ENCODE measurements at places on chromosomes 5 and 9. TPM values are rescaled to one million over a fixed set of nuclear protein-coding genes. Genes with fewer than 3 reads are reported as not detected.

GRCh38 chr9:132434881-132435280 is 24.9 kb downstream of the CFAP77 start:
- DNase-seq: no peak

DNA sequence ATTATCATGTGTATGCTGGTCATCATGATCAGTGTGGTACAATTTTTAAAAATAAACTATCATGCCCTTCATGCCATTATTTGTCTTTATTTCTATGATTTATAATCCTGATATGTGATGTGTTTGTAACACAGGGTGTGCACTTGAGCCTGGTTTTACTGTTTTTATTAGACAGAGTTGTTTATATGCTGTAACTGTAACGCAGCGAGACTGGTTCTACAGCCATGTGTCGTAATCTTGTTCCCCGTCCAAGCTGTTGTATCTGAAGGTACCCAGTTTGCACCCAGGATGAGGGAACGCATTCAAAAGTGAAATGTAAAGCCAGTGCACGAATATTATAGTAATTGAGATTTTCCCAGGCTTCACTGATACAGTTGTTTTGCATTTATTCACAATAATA is 28.2 kb downstream of the SNX18 start:
- DNase-seq: no peak

DNA sequence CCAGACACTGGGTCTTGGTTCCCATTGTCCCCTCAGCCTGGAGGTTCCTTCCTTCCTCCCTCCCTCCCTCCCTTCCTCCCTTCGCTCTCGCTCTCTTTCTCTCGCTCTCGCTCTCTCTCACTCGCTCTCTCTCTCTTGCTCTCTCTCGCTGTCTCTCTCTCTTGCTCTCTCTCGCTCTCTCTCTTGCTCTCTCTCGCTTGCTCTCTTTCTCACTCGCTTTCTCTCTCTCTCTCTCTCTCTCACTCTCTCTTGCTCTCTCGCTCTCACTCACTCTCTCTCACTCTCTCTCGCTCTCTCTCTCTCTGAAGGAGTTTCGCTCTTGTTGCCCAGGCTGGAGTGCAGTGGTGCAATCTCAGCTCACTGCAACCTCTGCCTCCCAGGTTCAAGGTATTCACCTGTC is 23.4 kb downstream of the LAMC3 start:
- no peak for DNase-seq

- DNase-seq: no peak
Observed at GRCh38 chr5:15993919-15994318, 185.7 kb downstream of the MARCHF11 start.

DNA sequence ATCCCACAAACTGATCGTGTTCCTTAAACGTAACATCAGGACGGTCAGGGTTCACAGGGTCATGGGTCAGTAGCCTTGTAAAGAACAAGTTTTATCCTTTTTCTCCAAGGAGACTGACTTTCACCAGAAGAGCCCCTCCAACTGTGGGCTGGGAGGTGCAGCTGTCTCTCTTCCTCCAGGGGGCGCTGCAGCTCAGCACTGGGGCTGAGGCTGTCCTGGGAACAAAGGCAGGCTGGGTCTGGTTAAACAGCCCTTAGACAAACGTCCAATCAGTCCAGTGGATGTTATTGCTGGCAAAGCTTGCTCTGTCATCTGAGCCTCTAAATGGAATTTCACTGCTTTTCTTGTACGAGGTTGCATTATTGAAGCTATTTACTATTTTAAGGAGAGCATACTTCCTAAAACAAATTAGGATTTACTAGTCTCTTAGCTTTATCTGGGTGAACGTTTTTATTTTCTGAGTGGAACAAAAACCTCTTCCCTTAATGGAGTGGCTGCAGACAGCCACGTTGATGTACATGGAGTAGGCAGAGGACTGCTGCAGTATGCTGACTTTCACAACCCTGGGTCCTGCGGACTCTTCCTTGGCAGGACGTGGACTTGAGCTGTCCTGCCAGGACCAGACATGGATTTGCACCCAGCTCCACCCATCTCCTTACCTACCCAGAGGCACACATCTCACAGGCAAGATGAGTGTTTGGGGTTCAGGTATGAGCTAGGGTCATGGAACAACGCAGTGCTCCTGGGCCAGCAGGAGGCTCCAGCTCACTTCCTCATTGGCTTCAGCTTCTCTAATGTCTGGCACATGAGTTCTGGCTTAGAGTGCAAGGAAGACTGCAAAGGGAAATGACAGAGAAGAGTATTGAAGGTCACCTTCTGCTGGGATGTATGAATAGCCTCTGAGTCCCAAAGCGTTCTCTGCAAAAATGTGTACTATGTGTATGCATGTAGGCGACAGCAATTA is 7.8 kb downstream of the EXOSC2 start:
- peak; percentile 85 for DNase-seq

DNA sequence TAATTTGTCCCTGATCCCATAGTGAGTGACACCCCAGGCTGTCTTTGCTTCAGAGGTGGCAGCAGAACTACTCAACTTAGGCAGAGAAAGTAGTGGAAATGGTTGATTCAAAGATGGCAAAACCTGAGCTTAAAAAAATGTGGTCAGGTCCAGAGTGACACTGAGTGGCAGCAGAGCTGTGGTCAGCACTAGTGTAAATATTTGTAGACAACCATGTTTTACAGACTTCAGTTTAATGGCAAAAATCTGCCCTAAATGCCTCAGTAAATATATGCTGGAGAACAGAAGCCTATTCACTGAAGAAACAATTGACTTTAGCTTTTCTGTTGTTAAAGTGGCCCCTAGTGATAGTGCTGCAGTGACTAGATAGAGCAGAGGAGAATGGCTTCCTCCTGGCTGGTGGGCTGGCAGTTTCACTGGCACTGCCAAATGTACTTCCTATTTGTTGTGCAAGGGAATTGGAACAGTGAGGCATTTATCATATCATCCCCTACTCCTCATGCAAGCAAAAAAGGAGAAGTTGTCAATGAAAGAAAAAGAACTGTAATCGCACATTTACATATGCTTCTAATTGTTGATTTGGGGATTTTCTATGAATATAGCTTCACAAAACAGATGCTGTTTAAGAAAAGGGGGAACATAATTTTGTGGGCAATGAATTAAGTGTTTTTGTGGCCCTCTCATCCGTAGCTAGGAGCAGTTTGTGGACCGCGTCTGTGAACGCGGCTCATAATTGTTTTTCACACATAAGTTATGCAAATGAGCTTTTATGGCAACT is 12.0 kb downstream of the PBX3 start:
- no peak for DNase-seq

GRCh38 chr5:149485655-149486615 is 65.3 kb downstream of the CSNK1A1 start:
- DNase-seq: peak; percentile 33

DNA sequence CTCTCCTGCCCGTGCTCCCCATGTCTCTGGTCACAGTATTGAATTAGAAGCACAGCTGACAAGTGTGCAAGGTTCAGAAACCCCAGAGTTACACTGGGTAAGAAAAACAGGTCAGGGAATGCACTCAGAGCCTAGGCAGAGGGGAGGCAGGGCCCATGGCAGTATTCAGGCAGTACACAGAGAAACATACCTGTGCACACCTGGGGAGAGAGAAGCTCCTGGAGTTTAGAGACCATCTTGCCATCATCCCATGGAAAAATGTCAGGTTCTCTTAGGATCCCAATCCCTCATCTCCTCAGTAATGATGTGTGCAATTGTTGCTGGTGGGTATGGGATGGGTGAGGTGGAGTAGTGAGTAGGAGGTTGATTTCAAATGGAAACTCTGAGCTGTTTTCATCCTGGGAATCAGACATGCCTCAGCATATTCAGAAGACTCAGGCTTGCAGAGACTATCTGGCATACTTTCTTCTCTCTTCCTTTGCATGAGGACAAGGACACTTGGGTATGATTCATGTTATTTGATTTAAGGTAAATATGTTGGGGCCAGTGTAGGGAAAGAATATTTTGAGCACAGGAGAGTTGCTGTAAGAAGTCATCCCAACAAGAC is 228.5 kb downstream of the ESM1 start:
- no peak for DNase-seq

GRCh38 chr5:150184990-150185912 is 4.6 kb upstream of the SLC6A7 start:
- peak; percentile 57 for DNase-seq

DNA sequence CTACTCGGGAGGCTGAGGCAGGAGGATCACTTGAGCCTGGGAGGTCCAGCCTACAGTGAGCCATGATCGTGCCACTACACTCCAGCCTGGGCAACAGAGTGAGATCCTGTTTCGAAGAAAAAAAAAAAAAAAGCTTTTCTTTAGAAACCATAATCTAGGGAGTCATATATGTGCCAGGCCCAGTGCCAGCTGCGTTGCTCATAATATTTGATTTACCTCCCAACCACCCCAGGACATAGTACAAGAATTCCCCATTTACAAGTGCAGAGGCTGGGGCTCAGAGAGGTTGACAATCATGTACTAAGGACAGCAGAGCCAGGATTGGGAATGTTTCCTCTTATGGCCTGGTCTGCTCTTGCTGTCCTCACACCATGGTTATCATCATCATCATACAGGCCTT is 25.1 kb upstream of the TRIM14 start:
- DNase-seq: no peak

- DNase-seq: peak; percentile 65
Observed at GRCh38 chr5:1111727-1112289, at the start of gene SLC12A7. Gene SLC12A7, minus strand, starts transcription at chr5:1112063. Its CDS starts 72 bp downstream, at chr5:1111991.

DNA sequence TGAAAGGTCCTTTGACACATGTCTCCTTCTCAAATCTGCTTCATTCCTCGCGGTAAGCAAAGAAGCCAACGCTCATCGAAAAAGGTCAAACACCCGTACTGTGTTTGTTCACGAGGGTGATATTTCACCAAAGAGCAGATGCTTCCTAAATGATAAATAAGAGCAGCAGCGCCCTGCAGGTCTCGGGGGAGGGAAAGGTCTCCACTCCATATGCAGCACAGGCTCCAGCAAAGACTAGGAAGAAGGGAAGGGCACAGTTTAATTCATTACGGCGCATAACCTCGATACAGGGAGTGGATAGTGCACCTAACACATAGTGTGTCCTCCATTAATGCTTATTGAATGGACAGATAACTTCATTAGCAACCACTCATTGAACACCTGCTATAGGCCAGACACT is 593.3 kb downstream of the CDK5RAP2 start:
- DNase-seq: no peak

GRCh38 chr5:33755231-33755630 is 136.6 kb downstream of the ADAMTS12 start:
- no peak for DNase-seq

GRCh38 chr5:134084022-134084565 is 30.4 kb upstream of the TCF7 start:
- DNase-seq: no peak

DNA sequence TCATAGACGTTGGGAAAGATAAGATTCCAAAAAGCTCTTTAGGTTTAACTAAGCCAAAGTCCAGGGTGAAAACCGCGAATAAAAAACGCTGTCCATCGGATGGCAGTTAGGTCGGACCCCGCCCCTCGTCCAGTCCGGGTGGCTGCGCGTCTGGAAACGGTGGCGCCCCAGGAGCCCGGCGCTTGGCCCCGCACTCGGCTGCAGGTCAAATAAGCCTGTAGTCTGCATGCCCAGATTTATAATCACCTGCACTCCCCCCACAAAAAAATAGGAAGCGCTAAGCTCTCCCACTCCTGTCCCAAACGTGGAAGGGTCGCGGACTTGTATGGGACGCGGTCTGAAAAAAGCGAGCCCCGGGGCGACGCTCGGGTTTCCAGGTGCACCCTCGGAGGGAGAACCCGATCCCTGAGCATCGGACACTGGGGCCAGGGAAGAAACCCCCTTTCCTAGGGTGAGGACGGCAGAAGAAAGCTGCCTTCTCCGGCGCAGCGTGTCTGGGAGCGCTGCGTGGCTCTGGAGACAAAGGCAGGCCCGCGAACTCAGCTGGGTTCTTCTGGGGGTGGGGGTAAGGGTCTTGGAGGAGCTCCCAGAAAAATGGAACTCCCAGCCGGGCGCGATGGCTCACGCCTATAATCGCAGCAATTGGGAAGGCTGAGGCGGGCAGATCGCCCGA is 923 bp upstream of the ZBTB5 start:
- peak; percentile 90 for DNase-seq

GRCh38 chr5:112356178-112356956 is 62.7 kb downstream of the EPB41L4A start:
- DNase-seq: no peak

DNA sequence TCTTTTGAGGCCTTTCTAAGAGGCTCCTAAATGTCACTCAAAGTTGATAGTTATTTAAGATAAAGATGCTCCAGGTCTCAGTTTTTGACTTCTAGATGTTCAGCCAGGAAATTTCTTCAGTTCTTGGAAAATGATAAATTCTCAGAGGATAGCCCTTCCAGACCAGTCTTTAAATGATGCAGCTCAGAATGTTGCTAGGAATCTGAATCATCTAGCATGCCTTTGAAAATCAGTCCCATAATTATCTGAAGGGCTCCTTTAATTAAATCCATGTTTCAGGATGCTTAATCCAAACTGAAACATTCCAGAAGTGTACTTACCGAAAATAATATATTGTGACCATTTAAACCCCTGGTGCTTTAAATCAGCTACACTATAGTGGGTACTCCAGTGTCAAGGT is 107.5 kb upstream of the FBN2 start:
- DNase-seq: no peak

- DNase-seq: no peak
Observed at GRCh38 chr5:74232276-74232675, 408.3 kb downstream of the ENC1 start.

- no peak for DNase-seq
Observed at GRCh38 chr9:38162332-38163211, 93.5 kb upstream of the SHB start.

DNA sequence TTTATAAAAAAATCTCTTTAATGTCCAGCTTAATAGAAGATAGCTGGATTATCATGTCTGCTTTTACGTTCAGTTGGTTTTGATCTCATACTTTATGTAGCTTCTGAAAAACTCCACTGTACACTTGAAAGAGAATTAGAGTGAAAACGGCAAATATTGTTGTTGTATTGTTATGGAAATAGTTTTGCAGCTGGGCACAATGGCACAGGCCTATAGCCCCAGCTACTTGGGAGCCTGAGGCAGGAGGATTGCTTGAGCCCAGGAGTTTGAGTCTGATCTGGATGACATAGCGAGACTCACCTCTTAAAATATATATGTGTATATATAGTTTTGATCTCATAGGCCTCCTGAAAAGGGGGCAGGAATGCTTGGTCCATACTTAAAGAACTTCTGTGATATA is 67.4 kb upstream of the PRRC1 start:
- no peak for DNase-seq

GRCh38 chr5:59487772-59488729 is 405.5 kb downstream of the PDE4D start:
- DNase-seq: no peak

DNA sequence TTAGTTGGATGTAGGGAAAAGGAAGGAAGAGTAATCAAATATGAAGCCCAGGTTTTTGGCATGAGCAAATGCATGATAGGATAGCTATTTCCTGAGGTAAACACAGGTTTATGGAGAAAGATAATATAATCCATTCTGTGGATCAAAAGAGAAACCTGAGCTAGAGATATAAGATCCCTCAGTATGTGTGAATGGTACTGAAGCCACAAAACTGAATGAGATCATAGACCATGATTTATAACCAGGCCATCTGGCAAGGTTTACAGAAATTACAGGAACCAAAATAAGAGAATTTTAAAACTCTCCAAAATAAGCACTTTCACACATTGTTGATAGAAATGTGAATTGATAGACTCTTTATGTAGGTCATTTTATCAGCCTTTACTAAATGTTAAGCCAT is 28.7 kb upstream of the ECM2 start:
- no peak for DNase-seq

- DNase-seq: no peak
Observed at GRCh38 chr5:61588216-61588615, 256.2 kb downstream of the ZSWIM6 start.

The MCC gene
- not detected for total RNA-seq

The NUTM2F gene
- total RNA-seq: not detected

The BTNL8 gene
- total RNA-seq: 7.3 TPM

The LHFPL2 gene
- total RNA-seq: 49.7 TPM

The EDIL3 gene
- not detected for total RNA-seq

The ANGPTL2 gene
- not detected for total RNA-seq

The CAVIN4 gene
- 1.5 TPM for total RNA-seq

The INVS gene
- 15.6 TPM for total RNA-seq

All from Caco-2 (cell line).